Effector memory CD8-positive, alpha-beta T cell (primary cell): ENCODE measurements at places on chromosomes 1 and 21.

DNA sequence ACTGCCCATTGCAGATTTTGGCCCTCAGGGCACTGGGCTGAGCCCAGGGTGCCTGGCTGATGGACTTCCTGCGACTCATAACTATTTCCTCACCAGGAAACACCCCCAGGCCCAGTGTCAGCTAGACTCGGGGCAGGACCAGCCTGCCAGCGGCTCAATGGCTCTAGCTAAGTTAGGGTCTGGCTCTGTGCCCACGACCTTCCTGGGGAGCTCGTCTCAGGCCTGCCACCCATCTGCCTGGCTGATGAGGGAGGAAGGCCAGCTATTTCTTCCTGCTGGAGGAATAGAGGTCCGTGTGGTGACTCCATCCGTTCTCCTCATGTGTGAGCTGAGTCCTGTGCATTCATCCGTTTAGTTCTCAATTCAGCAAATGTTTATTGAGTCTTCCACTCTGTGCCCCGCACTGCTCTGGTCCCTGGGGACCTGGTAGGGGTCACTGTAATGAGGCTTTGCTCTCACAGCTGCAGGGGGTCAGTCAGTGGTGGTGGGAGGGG, 44.5 kb downstream of the KIRREL1 start:
- H3K27me3 ChIP-seq: peaks cover 31% of the 10 kb centered on the region
- DNase-seq: no peak

DNA sequence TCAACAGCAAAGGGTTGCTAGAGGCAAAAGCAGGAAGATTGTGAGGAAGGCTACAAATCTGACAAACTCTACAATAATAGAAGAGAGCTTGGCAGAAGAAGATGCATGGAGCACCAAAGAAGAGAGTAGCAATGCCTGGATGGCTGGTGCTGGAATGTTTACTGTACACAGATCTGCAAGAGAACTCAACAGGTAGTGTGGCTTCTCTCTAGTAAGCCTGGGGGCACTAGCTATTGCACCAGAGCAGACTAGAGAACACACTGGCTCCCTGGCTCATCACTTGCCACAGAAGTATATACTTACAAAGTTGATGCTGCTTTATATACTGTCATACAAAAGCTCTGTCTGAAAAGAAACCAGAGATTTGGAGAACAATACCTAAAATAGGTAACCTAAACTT, 475.0 kb upstream of the NCAM2 start:
- no peak for DNase-seq
- no peak overlapping the region for H3K27ac ChIP-seq
- H3K4me3 ChIP-seq: no peak overlapping the region
- H3K4me1 ChIP-seq: no peaks in the 10 kb centered on the region

DNA sequence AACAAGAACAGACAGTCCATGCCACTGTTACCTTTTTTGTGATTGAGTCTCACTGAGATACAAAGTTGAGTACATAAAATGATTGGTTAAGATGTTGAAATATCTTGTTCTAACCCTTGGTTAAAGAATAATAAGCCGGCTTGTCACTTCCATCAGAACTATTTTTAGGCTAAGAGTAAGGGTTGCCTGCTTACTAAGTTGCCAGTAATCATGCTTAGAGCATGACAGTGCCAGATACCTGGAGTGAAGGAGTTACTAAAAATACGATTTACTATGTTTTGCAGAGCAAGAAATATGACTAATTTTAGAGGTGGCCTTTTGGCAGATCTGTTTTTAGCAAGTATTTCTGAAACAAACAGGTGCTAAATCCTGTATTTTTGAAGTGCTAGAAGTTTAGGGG, 6.0 kb downstream of the HUNK start:
- H3K4me1 ChIP-seq: peaks cover 3% of the 10 kb centered on the region
- H3K27ac ChIP-seq: no peak overlapping the region
- peaks cover 4% of the 10 kb centered on the region for H3K36me3 ChIP-seq

- H3K27me3 ChIP-seq: peaks cover 14% of the 10 kb centered on the region
- no peak for DNase-seq
- no peak overlapping the region for H3K4me3 ChIP-seq
- no peaks in the 10 kb centered on the region for H3K4me1 ChIP-seq
- H3K27ac ChIP-seq: no peak overlapping the region
Measured at GRCh38 chr1:63902844-63903589, 129.2 kb downstream of the ROR1 start.

DNA sequence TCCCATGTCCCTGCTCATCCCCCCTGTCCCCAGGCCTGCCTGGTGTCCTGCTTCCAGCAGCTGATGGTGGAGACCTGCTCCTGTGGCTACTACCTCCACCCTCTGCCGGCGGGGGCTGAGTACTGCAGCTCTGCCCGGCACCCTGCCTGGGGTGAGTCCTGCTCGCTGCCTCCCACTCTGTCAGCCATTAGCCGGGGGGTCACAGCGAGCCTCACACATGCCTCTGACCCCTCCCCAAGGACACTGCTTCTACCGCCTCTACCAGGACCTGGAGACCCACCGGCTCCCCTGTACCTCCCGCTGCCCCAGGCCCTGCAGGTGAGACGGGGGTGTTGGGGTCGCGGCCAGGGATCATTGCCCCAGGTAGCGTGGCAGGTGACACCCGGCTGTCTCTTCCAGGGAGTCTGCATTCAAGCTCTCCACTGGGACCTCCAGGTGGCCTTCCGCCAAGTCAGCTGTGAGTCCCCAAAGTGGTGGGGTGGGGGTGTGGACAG, 10.0 kb downstream of the SCNN1D start:
- peaks cover 4% of the 10 kb centered on the region for H3K36me3 ChIP-seq
- H3K4me1 ChIP-seq: no peaks in the 10 kb centered on the region
- DNase-seq: peak; percentile 62
- no peak overlapping the region for H3K4me3 ChIP-seq
- no peak overlapping the region for H3K27ac ChIP-seq

GRCh38 chr1:203104789-203105390, 19.1 kb upstream of the MYOG start:
- peaks cover 4% of the 10 kb centered on the region for H3K36me3 ChIP-seq
- no peak overlapping the region for H3K27ac ChIP-seq
- H3K27me3 ChIP-seq: peaks cover 83% of the 10 kb centered on the region
- no peaks in the 10 kb centered on the region for H3K4me1 ChIP-seq
- DNase-seq: no peak
- no peak overlapping the region for H3K4me3 ChIP-seq

DNA sequence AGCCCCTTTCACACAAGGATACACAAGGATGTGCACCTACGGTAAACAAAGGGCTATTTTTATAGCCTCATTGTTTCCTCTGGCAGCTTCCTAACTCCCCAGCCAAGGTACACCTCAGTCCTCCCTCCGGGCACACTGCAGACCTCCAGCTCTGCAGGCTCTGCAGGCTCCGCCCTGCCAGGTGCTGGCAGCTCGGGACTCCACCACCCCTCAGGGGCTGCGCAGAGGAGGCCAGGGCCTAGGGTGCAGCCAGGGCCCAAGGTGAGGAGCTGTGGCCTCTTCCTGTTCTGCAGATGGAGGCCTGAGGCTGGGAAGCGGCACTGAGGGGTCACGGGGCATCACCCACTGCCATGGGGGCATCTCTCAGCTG, 19.8 kb upstream of the CLSTN1 start:
- H3K4me1 ChIP-seq: no peaks in the 10 kb centered on the region
- H3K27ac ChIP-seq: no peak overlapping the region
- no peaks in the 10 kb centered on the region for H3K27me3 ChIP-seq

GRCh38 chr1:171910786-171911185, 69.5 kb downstream of the DNM3 start:
- peaks cover 2% of the 10 kb centered on the region for H3K36me3 ChIP-seq
- no peak for DNase-seq
- H3K4me3 ChIP-seq: no peak overlapping the region
- H3K4me1 ChIP-seq: no peaks in the 10 kb centered on the region

DNA sequence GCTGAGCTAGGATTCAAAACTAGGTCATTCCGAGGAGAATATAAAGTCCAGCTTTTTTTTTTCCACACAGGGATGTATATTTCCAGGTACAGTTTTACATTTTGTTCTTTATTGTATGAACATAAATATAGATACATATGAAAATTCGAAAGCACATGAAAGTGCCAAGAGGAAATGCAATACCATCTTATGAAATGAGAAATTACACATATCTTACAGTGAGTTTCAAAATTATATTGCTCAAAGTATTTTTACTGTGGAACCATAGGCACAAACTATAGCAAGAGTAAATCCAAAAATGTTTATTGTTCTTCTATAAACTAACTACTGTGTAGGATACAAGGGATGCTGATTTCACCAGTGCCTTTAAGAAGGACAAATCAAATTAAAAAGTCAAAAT, 39.0 kb downstream of the PTPRC start:
- no peaks in the 10 kb centered on the region for H3K27me3 ChIP-seq
- H3K4me3 ChIP-seq: peak overlapping the region; percentile 80
- H3K36me3 ChIP-seq: peaks cover 91% of the 10 kb centered on the region

DNA sequence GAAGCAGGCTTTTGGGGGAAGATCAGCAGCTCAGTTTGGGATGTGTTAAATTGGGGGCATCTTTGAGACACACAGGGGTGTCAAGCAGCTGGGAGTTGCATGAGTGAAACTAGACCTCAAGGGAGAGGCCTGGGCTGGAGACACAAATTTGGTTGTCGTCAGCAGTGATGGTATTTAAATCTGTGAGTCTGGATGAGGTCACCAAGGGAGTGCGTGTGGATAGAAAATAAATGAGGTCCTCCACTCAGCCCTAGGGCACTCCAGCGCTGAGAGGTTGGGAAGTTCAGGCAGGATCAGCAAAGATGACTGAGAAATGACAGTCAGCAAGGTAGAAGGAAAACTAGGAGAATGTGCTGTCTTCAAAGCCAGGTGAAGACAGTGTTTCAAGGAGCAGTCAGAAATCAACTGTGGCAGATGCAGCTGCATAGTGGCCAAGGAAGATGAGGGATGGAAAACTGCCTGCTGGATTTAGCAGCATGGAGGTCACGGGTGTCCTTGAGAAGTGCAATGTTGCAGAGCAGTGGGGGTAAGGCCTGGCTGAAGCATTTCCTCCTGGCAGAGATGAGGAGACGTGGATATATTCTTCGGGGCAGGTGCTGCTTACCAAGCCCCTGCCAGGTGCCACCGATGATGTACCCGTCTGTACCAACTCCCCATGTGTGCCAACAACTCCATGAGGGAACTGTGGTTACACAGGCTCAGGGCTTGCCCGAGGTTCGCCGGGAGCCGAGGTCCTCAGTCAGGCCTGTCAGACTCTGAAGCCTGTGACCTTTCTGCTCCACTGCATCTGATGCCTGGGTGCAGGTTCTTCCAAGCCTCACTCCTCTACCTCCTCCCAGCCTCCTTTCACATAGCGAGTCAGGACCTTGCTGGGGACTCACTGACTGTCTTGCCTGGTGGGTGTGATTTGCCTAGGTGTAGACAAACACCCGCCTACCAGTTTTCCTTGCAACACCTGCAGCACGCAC, 11.3 kb downstream of the MAP7D1 start:
- no peak for DNase-seq
- no peaks in the 10 kb centered on the region for H3K27me3 ChIP-seq
- peaks cover 59% of the 10 kb centered on the region for H3K36me3 ChIP-seq
- peak overlapping the region; percentile 23 for H3K27ac ChIP-seq

DNA sequence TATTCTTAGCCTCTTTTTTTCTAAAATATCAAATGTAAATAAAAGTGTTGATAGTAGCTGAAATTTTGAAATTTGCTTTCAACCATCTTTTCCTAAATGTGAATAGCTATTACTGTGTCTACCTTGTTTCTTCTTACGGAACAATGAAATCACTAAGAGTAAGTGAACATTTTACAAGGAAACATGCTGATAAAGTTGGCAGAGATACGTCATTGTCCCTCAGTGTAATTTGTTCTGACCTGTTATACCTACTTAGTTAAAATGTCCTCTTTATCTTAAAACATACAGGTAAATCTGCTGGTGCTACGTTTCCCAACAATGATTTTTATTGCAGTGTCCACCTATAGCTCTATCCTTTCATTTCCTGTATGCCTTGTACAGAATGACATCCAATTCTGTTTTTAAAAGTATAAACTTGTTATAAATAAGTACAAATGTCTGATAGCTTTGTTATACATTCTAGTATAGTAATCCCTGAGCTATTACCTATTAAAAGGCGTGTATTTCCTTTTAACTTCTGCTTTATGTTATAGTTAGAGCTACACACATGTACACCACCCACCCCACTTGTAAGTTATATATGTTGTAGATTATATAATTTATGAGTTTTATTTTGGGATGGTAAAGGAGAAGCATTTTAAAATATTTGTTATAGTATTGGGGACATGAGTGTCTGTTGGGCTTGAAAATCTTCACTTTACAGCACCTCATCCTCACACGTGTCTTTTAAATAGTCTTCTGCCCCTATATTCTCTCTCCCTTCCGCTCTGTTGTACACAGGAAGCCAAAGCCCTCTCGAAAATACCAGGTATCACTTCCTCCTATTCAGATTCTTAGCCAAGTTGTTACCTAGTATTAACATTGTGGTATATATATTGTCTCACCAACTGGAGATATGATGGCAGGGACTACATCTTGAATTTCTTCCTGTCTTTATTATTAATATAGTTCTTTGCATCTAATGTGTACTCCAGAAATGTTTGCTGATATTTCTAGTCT, 25.2 kb downstream of the LAMC1 start:
- no peak for DNase-seq
- H3K36me3 ChIP-seq: no peaks in the 10 kb centered on the region
- no peaks in the 10 kb centered on the region for H3K4me1 ChIP-seq
- H3K27ac ChIP-seq: no peak overlapping the region
- peaks cover 39% of the 10 kb centered on the region for H3K27me3 ChIP-seq
- no peak overlapping the region for H3K4me3 ChIP-seq

GRCh38 chr1:180632326-180633056, 669 bp downstream of the XPR1 start:
- peaks cover 1% of the 10 kb centered on the region for H3K27me3 ChIP-seq
- H3K27ac ChIP-seq: no peak overlapping the region
- H3K4me3 ChIP-seq: no peak overlapping the region
- peaks cover 5% of the 10 kb centered on the region for H3K4me1 ChIP-seq
- peak; percentile 45 for DNase-seq

DNA sequence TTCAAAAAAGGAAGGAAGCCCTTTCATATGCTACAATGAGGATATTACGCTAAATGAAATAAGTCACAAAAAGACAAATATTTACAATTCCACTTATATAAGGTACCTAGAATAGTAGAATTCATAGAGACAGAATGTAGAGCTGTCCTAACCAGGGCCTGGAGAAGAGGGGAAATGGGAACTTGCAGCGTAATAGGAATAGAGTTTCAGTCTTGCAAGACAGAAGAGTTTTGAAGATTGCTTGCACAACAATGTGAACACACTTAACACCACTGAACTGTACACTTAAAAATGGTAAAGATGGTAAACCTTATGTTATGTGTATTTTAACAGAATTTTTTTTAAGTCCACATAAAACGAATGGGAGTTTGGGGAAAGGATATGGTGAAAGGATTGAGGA, 2.9 kb downstream of the CD1B start:
- no peak overlapping the region for H3K27ac ChIP-seq
- no peak overlapping the region for H3K4me3 ChIP-seq
- H3K27me3 ChIP-seq: peaks cover 22% of the 10 kb centered on the region
- peaks cover 3% of the 10 kb centered on the region for H3K4me1 ChIP-seq
- no peak for DNase-seq
